LHCN-M2 (cell line): ENCODE measurements at places on chromosomes 1 and 21. TPM values are rescaled to one million over a fixed set of nuclear protein-coding genes. Genes with fewer than 3 reads are reported as not detected.

KCNJ9 gene
- total RNA-seq: not detected in 2 replicates

CCDC181 gene
- total RNA-seq: 1.4 and 2.7 TPM in 2 replicates

GJA9 gene
- not detected in 2 replicates for total RNA-seq

IVL gene
- not detected in 2 replicates for total RNA-seq

IL20 gene
- not detected in 2 replicates for total RNA-seq

RGS13 gene
- total RNA-seq: not detected in 2 replicates

LMOD1 gene
- 0.13 and 0.29 TPM in 2 replicates for total RNA-seq

WNT4 gene
- total RNA-seq: not detected in 2 replicates

CEP170 gene
- 91.8 and 105 TPM in 2 replicates for total RNA-seq

RNF2 gene
- total RNA-seq: 12.5 and 15.1 TPM in 2 replicates

CD5L gene
- total RNA-seq: not detected in 2 replicates

SPRR4 gene
- not detected in 2 replicates for total RNA-seq

BGLAP gene
- 2.0 and 4.3 TPM in 2 replicates for total RNA-seq

CGN gene
- 0.06 and 0.34 TPM in 2 replicates for total RNA-seq

PRAMEF13 gene
- total RNA-seq: not detected in 2 replicates

CFAP107 gene
- not detected in 2 replicates for total RNA-seq

UBASH3A gene
- total RNA-seq: not detected in 2 replicates

KIF26B gene
- total RNA-seq: under 0.01 and 0.17 TPM in 2 replicates

CD164L2 gene
- total RNA-seq: not detected in 2 replicates

F5 gene
- total RNA-seq: not detected in 2 replicates

KRTAP10-2 gene
- not detected in 2 replicates for total RNA-seq

CD2 gene
- not detected in 2 replicates for total RNA-seq

RPTN gene
- total RNA-seq: not detected in 2 replicates

MFAP2 gene
- 5.8 and 12.9 TPM in 2 replicates for total RNA-seq

FAM163A gene
- not detected in 2 replicates for total RNA-seq

TNFRSF1B gene
- 1.3 and 1.9 TPM in 2 replicates for total RNA-seq

CCDC185 gene
- total RNA-seq: not detected in 2 replicates

CRYBG2 gene
- total RNA-seq: not detected in 2 replicates

FCRLB gene
- total RNA-seq: 0.64 and 0.75 TPM in 2 replicates

BCL2L15 gene
- 0.13 and 0.17 TPM in 2 replicates for total RNA-seq
